Activated CD8-positive, alpha-beta memory T cell treated with anti-CD3 and anti-CD28 coated beads for 48 hours (primary cell): ENCODE measurements at places on chromosomes 4 and X.

DNA sequence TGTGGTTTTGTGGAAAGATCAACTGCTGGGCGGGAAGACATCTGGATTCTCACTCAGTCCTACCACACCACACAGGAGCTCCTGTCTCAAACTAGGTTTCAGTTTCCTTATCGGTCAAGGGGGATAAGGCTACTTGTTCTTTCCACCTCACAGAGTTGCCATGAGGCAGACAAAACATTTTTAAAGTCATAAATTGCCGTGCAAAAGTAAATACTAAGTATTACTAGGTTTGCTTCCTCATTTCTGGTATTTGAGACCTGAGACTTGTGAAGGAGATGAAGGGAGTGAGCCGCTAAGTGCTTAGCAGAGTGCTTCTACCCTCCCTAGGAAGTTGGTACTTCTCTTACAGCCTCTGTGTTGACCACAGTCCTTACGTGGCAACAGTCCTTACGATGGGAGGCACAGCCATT, 1.5 kb downstream of the LAP3 start:
- no peak for DNase-seq

GRCh38 chr4:27921231-27921630, 1060.6 kb downstream of the STIM2 start:
- DNase-seq, result no peak

DNA sequence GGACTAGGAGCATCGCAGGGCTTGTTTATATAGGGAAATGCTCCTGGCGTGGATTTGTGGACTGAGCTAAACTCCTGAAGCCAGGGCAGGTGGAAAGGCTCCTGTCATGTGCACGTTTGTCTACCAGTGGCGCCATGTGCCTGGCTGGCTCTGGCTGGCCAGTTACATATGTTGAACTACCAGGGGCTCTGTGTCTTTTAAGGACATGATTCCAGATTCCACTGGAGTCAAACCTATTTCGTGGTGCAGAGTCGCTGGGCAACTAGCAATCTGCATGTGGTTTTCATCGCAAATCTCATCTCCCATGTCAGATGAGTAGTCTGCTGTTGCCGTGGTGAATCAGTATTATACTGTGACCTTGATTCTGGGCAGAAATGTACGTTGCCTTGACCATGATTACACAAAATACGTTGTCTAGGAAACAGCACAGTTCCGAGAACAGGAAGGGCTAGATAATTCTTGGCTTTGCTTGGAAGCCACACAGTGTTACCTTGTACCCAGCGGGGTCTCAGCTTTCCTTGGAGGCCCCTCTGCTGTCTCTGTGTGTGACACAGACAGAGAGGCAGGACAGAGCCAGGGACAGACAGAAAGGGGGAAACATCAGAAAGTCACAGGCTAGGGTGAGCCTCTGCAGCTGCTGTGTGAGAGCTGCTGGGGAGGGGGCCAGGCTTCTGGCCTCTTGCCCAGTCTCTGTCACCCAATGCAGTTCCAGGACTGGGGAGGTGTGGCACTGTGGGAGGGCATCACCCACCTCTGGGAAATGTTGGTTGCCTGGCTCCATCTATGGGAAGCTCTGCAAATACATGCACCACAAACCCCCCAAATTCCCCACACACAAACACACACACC, 19.2 kb downstream of the PNMA6E start:
- no peak for DNase-seq

GRCh38 chr4:10605031-10605430, 79.5 kb downstream of the CLNK start:
- DNase-seq, result no peak

GRCh38 chr4:139144911-139145551, 32.0 kb downstream of the ELF2 start:
- no peak for DNase-seq

GRCh38 chr4:177718514-177718913, 276.3 kb upstream of the AGA start:
- DNase-seq, result no peak

DNA sequence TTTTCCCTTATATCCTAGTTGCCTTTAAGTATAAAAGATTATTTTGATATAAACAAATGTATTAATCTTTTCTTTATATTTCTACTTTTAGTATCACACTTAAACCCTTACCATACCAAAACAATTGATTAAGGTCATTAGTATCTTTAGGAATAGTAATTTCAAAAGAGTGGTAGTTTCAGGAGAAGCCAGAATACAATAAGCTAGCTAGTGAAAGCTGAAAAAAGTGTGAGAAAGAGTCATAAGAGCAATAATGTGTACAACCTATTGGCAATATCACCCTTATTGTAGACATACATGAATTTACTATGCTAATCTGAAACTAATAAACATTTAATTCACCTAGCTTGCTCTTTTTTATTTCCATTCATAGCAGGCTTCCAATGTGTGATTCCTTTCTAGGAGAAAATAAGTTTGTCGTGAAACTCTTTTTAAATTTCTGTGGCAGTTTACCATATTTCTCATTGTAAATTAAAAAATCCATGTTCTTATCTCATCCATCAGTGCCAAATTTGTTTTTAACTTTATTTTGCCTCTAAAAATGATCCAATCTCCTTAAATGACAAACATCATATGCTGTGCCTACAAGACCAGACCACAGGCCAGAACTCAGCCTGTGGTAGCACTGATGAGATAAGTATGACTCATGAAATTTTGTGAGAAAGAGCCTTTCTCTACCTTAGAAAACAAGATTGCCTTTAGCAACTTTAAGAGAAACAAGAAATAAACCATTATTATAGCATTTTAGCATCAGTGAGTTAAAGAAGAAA, 8.1 kb downstream of the NEK1 start:
- no peak for DNase-seq

DNA sequence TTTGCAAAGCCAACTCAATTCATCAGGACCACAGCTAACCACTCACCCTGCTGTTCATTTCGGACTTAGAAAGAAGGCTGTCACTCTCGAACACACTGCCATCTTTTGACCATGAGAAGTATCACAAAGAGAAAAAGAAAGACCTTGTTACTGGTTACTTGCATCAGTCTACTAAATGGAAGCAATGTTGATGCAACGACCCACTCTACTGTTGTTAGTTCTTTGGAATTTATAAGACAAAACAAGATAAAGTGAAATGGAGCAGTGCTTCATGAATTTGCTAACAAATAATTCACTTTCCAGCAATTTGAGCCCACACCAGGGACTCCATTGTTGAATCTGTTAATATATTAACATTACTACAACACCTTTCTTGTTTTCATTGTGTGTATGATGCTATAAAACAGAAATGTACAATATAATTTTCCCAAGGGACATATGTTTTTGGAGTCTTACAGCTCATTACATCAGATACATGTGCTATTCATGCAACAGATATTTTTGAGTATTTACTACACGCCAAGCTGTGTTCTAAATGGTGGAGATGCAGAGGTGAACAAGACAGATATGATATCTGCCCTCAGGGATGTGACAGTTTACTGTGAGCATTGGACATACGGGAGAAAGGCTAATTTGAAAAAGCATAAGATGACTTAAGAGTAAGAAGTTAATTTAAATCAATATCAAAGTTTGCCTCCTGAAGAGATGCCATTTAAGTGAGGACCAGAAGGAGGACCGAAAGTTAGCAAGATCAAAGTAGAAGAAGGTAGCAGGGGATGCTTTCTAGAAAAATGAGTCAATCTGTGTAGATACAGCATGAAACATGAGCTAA, 87.2 kb downstream of the AREG start:
- no peak for DNase-seq

- DNase-seq, result no peak
Measured at GRCh38 chr4:128155874-128156456, 94.9 kb downstream of the LARP1B start.

DNA sequence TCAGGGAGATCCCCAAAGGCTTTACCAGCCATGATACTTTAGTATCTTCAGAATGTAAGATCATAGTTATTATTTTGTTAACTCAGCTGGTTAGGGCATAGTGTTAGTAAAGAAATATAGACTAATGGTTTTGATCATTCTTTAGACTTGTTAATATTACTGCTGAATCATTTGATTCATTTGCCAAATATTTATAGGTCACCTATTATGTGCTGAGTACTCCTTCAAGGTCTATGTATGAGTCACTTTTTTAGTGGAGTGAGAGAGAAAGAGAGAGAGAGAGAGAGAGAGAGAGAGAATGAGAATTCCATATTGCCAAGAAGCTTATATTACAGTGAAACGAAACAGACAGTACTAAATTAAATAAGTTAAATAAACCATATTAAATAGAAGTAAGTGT, 110.3 kb downstream of the UBE2NL start:
- no peak for DNase-seq

DNA sequence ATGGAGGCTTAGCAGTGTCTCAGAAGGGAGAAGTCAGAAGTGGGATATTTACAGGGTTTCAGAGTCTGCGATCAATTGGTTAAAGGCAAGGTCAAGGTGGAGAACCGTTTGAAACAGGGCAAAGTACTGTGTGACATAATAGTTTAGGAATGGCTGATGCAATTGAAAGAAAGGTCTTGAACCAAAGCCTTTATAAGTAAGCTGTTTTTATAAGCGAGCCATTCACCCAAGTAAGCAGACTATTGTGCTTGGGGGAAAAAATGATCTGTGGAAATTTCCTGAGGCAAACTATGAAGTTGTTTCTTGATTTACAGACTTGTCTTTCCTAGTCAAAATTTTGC, 327.3 kb downstream of the CAMK2D start:
- DNase-seq, result no peak

DNA sequence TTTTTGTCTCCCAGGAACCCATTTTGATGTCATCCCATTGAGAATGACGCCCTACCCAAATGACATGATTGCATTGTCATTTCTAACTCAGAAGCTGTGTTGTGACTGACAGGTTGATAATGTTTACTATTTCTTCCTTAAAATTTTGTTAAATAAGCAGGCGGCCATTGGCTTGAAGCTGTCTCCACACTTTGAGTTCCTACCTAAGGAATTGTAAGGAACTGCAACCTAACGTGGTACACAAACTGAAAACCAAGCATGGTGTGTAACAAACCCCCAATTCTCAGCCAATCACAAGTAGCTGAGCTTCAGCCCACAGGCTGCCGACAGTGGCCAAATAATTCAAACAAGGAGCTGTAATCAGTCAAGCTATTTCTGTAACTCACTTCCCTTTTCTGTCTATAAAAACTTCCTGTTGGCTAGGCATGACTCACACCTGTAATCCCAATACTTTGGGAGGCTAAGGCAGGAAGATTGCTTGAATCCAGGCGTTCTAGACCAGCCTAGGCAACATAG, 2.9 kb upstream of the MND1 start:
- no peak for DNase-seq

DNA sequence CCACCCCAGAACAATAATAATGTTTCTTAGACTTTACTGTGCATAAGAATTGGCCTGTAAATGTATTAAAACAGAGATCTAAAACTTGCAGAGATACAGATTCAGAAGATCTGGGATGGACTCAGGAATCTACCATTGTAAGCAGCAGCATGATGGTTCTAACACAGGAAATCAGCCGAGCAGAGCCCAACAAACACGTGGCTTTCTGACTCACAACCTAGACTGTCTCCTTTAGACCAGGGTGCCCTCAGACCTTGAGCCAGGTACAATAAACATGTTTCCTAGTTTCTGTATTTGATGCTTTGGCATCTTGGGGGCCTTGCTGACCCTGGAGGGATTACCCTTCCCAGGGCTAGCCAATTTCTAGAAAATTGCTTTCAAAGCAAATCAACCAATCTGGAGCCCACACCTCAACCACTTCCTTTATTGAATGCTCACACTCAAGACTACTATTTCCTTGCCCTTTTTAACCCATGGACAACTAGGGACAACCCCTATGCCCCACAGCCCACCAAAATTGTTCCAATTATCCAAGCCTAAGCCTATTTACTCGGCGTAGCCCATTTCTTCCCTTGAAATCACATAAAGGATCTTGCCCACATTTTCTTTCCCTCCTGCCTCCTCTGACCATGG, 80.5 kb downstream of the TBC1D9 start:
- DNase-seq, result no peak

GRCh38 chr4:99983289-99983943, 33.3 kb upstream of the H2AZ1 start:
- no peak for DNase-seq

DNA sequence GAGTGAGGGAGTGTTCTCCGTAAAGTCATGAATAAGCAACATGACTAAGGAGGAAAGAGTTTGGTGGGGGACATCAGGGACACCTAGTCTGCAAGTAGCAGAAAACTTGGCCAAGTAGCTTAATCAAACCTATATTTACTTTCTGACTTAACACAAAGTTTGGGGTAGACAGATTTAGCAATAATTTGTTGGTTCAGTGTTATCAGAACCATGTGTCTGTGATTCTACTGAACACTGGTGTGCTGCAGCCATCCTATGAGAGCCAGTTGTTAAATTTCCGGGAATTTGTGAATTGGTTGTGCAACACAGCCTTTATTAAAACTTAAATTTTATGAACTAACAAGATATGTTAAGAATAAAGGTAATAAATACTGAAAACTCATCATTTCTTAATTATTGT, 469.3 kb downstream of the C4orf33 start:
- DNase-seq, result no peak

- DNase-seq, result no peak
Measured at GRCh38 chrX:127190381-127190780, 370.9 kb downstream of the PRR32 start.

GRCh38 chrX:154057791-154058190, 38.1 kb upstream of the IRAK1 start:
- no peak for DNase-seq

GRCh38 chr4:139666735-139667281, 1.2 kb downstream of the MGST2 start:
- DNase-seq, result no peak

GRCh38 chr4:109977854-109978501, 65.3 kb downstream of the EGF start:
- DNase-seq, result no peak

DNA sequence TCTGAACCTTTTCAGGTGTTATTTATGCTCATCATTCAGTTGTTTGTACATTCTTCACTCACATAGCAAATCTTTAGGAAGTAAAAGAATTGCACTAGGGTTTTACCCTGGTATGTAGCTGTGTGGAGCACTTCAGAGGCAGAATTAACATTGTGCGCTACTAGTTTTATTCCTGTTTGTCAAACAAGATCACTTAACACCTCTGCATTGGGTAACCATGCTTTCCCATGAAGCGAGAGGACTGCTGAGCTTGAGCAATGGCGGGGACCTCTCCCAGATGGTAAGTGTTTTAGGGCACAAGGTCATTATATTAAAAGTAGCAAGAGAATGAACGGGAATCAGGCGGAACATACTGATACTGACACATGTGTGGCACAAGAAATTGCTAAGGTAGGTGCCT, 59.2 kb downstream of the SHROOM3 start:
- no peak for DNase-seq

- DNase-seq, result peak; percentile 26
Measured at GRCh38 chrX:37846934-37847732, at the start of gene DYNLT3. TSS of gene DYNLT3 (minus strand) at chrX:37847571. CDS start at chrX:37847510, 61 bp downstream.

GRCh38 chrX:38273453-38273852, 52.8 kb upstream of the SRPX start:
- DNase-seq, result no peak

- no peak for DNase-seq
Measured at GRCh38 chr4:118586357-118586790, 98.8 kb upstream of the METTL14 start.
